ENCODE measurements at places on chromosomes 7 and 10.

GRCh38 chr10:6208799-6209235 lies 6.1 kb downstream of the PFKFB3 start:
- no peak for DNase-seq

DNA sequence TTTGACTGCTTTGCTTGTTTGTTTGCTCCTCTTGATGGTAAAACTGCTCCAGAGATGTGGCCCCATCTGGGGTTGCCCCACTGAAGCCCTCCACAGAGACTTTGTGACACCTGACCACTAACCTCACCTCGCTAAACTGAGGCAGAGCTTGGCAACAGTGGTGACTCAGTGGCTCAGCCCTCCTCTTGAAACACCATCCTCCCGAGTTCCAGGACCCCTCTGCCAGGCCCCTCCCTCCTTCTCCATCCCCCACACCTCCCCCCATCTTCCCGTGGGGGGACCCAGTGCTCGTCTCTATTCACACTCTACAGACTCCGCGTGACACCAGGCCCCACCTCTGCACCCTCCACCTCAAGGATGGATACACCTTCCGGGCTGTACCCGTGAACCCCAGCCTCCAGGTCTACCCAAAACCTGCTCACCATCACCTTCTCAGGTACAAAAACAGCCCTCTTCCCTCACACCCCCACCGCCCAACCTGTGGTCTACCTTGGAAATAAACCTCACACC lies 19.0 kb upstream of the RET start:
- DNase-seq: no peak

DNA sequence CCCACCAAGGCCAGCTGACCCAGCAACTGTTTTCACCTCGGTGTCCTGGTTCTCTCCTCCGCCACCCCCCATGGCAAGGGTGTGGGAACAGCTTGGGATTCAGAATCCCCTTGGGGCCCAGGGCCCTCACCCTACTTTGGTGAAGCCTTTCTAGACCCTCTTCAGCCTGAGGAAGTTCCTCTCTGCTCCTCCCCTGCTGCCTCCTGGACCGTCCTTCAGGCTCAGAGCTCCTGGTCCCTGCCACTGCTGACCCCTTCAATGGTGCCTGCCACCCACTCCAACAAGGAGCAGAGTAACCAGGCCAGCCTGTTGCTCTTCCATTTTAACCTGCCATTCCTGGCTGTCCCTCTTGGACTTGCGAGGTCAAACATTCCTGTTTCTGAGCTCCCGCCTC lies 72.0 kb upstream of the SMNDC1 start:
- no peak for DNase-seq

- DNase-seq: no peak
Observed at GRCh38 chr10:57338823-57339558, 928.7 kb downstream of the IPMK start.

DNA sequence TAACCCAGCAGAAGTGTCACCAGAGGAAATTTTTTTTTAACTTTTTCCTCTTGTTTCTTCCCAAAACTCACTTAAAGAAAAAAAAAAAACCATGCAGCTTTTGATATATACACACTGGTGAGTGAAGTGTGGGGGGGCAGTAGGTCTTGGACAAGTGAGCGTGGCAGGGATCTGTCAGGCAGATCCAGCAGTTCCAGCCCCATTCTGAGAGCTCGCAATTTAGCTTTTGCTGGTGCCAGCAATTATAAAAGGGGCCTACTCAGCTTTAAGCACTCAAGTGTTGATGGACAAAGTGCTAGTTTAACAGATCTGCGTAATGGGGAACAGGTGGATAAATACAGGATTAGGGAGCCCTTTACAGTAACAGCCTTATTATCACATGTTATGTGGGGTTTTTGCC lies 619.2 kb upstream of the GALNT17 start:
- DNase-seq: no peak

- no peak for DNase-seq
Observed at GRCh38 chr10:88721392-88721791, 15.3 kb downstream of the LIPK start.

DNA sequence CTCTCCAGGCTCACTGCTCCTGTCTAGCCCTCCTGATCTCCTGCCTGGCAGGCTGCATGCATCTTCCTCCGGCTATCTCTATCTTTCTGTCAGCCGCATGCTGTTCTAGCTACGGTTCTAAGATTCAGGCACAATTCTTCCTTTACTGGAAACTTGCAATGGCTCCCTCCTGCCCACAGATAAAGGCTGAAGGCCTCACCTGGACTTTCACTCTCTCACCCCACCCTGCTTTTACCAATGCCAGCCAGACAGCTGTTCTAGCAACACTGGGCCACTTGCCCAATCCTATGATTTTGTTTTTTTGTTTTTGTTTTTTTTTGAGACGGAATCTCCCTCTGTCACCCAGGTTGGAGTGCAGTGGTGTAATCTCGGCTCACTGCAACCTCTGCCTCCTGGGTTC lies 38.3 kb downstream of the BEND7 start:
- DNase-seq: no peak

GRCh38 chr10:118171861-118172260 lies 125.1 kb upstream of the RAB11FIP2 start:
- no peak for DNase-seq

DNA sequence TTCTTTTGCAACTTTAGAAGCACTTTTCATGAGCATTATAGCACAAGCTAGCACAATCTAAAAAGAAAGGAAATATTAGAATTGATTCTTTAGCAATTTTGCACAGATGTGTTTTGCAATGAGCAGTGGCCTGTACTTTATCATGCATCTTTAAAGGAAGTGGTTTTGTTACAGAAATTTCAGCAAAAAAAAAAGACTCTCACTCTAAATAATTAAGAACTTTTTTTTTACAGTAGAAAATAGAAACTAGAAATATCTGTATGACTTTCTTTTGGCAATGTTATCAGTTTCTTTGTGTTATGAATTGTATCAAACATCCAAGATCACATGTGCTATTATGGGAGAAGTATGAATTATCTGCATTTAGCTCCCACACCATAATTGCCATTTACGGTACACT lies 195.7 kb upstream of the KLF6 start:
- peak; percentile 50 for DNase-seq

DNA sequence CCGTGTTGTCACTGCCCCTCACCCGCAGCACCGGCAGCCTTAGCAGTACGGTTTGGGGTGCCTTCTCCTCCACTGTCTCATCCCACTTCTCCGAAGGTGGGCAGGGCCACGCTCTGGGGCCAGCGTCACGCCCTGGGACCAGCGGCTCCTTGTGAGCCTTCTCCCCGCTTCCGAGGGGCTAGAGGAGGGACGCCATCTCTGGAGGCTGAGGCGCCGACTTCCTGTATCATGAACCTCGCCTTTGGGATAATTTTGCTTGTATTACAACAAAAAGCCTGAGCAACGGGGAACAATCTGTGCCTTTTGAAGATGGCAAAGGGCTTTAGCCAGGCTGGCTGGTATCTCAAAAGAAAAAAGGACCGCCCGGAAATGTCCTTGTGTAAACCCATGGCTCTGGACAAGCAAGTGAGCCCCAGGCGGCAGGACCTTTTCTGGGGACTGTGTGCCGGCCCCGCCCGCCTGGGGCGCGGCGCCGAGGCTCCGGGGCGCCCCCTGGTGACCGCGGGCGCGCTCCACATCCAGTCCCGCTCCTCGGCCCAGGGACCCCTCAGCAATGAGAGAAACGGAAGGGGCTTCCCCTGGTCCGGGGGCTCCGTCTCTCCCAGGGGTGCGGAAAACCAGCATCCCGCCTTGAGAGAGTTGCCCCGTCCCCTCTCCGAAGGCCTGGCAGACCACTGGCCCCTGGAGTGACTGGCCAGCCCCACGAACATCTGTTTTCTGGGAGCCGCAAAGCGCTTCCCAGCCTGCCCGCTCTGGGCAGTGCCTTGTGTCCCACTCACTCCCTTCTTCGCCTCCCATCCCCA lies 3.8 kb downstream of the DEPP1 start:
- DNase-seq: peak; percentile 37

DNA sequence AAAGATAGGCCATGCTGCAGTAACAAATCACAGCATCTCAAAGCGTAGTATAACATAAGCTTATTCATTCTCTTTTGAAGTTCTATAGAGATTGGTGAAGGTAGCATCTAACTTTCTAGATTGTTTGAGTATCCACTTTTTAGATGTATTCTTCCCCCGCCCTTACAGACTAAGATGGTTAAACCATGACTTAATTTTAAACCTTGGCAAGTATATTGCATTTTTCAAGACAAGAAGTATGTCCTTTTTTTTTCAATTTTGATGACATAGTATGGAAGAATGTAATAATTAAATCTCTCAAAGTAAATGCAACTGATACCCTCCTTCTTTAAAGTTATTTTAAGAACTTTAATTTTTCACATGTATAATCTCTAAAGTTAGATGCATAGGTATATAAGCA lies 190.0 kb downstream of the KCND2 start:
- DNase-seq: no peak

DNA sequence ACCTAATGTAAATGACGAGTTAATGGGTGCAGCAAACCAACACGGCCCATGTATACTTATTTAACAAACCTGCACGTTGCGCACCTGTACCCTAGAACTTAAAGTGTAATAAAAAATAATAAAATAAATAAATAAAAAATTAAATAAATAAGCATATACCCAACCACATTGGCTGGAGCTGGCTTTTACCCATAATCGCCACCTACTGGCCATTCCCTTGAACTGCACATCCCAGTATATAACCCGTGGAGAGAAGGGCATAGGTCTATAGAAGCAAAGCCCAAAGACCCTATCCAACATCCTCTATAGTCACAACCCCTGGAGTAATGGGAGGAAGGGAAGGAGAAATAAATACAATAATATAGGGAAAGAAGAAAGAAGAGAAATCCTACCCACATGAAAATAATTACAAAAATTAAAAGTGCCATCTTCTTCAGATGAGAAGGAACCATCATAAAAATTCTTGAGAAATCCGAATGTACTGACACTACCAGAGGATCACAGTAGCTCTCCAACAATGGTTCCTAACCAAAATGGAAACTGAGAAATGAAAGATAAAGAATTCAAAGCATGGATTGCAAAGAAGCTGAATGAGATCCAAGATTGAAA lies 65.6 kb downstream of the TWIST1 start:
- peak; percentile 14 for DNase-seq

- DNase-seq: no peak
Observed at GRCh38 chr7:7911369-7912123, 57.0 kb upstream of the GLCCI1 start.
